CD4-positive, alpha-beta T cell treated with Interleukin-6 at 100 ng/mL for 8 hours (primary cell): ENCODE measurements at places on chromosomes 12 and 14.

DNA sequence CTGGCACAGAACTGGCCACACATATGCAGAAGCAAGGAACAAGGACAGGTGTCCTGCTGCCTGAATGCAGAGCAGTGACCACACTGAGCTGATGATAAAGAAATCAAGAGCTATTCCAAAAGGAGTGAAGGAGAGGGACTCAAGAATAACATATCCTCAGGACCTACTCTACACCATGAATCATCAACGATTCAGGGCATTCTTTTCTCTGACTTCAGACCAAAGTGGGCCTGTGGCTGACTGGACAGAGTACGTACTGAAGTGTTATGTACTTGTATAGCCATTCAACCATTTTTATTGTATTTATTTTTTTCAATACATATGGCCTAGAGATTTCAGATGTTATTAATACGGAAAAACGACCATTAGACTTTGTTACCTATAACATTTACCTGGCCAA, 177.5 kb upstream of the TMTC1 start:
- DNase-seq = no peak

- DNase-seq = no peak
Observed at GRCh38 chr12:52682381-52682660, 2.1 kb upstream of the KRT1 start.

DNA sequence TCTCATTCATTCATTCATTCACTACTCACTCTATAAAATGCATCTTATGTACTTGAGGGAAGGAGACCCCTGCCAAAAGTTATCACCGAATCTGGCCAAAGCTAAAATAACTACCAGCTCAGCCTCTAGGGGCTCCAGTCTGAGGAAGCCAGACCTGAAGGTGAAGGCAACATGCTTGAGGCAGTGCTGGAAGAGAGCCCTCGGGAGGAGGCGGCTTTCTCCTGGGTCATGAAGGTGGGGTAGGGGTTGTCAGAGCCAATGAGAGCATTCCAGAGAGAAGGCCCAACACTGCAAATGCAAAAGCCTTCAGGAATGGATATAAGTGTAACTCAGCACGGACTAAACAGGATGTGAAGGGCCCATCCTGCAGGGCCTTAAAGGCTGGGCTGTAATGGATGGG, 62.4 kb downstream of the GSC start:
- no peak for DNase-seq

DNA sequence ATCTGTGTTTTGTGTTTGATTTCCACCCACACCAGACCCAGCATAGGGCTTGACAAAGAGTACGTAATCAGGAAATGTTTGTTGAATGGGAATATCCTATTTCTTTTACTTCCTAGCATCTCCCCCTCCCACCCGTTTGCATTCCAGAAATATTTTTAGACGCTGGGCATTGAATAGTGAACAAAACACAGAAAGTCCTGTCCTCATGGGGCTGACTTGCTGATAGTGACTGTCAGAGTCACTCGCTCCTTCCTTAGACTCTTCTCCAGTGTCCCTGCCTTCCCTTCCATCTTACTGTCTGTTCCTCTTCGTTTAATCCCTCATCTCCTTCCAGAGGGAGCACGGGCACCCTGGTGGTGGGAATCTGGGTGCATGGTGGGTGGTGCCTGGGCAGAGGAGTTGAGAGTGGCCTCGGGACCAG, 53.6 kb downstream of the SLC25A47 start:
- no peak for DNase-seq

- no peak for DNase-seq
Observed at GRCh38 chr12:110639336-110640141, 25.6 kb downstream of the TCTN1 start.

DNA sequence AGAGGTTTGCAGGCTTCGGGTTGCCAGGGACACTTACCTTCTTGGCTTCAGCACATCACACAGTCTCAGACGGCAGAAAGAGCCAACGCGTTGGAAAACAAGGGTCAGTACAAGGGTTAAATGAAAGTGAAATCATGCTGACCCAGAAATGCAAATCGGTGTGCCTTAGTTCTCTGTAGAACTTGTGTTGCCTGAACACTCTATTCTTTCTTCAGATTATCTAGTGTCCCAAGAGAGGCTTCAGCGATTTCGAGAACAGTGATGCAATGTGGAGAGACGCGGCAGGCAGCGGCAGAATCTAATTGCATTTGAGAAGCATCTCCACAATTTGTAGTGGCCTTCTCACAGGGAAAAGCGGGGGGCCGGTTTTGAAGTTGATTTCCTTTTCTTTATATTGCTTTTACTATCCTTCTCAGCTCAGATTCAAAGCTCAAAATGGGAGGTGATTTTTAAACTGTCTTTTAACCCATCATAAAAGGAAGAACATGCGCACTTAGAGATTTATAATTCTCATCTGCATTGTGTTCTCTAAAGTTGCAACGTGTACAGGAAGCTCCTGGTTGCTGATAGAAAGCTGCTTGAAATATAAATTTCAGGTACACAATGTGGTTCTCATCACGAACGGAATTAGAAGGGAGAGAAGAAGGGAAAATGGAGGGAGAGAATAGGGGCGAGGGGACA, 67.8 kb upstream of the EGLN3 start:
- peak; percentile 18 for DNase-seq

- no peak for DNase-seq
Observed at GRCh38 chr12:88310666-88311065, 168.6 kb downstream of the TMTC3 start.
